ENCODE measurements at places on chromosomes 16 and 17.
A peak's percentile ranks its signal among the peaks of the same experiment; 100 is the strongest.

DNA sequence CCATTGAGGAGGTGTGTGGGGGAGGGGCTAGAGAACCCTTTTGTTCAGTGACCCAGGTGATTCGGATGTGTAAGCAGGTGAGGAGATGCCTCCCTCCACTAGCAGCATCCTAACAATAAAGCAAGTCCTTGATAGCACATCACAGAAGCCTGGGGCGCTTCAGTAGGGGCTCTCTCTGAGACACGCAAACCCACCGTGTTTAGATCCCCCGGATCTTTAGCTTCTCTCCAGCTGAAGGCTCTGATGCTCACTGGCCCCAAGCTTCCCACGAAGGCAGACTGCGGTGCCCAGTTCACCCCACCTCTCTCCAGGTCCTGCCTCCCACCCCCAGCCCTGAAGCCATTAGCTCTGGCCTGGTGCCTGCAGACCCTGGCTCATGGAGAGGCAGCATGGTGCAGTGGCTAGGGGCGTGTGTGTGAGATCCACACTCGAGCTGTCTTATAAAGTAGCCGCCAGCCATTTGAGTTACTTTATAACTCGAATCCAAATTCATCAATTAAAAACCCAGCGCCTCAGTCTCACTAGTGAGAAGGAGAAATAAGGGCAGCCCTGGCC lies 204.7 kb upstream of the TNRC6C start:
- DNase-seq = no peak

GRCh38 chr16:88527186-88527936 lies 42.8 kb upstream of the ZC3H18 start:
- peak; percentile 36 for DNase-seq

DNA sequence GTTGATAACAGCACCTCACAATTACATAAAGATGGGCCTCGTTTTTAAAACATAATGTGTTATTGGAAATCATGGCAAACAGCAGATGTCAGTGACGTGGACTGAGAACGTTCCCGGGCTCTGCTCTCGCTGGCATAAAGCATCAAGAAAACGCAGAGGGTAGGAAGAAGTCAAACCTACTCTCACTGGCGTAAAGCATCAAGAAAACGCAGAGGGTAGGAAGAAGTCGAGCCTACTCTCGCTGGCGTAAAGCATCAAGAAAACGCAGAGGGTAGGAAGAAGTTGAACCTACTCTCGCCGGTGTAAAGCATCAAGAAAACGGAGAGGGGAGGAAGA lies 110.6 kb downstream of the VPS53 start:
- no peak for DNase-seq

GRCh38 chr17:70136131-70136530 lies 33.2 kb upstream of the KCNJ2 start:
- DNase-seq = no peak

GRCh38 chr17:42653179-42654124 lies 5.6 kb upstream of the TUBG2 start:
- DNase-seq = no peak

GRCh38 chr17:43983515-43984411 lies 20.7 kb upstream of the NAGS start:
- no peak for DNase-seq

DNA sequence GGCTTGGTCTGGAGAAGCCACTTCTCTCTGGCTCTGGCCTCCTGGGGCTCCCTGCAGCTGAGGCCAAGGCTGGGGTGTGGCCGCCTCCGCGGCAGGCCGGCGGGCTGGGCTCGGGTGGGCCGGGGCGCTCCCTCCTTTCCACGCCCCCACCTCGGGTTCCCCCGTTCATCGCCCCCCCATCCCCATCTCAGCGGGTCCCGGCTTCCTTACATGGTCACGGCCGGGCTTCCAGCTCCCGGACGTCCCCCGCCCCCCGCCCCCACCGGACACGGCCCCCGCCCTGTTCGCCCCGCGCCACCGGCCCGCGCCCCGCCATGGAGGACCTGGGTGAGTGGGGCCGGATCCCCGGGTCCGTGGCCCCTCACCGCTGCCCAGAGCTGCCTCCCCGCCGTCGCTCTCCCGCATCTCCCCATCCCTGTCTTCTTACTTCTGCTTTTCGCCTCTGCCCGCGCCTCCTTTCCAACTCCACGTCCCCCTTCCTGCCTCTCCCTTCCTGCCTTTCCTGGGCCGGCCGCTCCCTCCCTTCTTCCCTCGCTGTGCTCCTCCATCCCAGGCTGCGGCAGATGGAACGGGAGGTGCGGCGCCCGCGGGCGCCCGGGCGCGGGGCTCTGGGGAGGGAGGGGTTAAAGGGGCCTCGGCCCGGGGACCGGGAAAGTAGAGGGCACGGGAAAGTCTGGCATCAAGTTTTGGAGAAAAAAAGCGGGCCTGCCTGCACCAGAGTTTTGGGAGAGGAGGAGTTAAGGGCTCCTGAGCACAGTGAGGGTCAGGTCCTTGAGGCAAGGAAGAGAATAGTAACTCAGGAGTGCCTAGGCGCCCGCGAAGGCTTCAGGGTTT lies at the start of gene TGFB1I1:
Gene TGFB1I1 (plus strand): TSS at position 278 of the 834 bp plus-strand sequence. CDS start 37 bp downstream, at position 315.
- DNase-seq = no peak

DNA sequence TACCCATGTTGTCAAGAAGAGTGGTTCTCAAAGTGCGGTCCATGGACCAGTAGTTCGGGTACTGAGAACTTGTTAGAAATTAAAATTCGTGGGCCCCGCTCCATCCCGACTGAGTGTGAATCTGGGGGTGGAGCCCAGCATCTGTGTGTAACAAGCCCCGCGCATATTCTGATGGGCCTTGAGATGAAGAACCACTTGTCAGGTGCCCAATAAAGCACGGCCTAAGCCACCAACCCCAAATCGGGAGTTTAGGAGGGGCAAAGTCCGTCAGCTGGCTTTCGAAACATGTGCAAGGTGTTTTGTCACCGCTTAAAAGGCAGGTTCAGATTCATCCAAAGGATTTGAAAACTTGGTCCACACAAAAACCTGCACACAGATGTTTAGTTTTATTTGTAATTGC lies 29.5 kb downstream of the PSMD12 start:
- no peak for DNase-seq

DNA sequence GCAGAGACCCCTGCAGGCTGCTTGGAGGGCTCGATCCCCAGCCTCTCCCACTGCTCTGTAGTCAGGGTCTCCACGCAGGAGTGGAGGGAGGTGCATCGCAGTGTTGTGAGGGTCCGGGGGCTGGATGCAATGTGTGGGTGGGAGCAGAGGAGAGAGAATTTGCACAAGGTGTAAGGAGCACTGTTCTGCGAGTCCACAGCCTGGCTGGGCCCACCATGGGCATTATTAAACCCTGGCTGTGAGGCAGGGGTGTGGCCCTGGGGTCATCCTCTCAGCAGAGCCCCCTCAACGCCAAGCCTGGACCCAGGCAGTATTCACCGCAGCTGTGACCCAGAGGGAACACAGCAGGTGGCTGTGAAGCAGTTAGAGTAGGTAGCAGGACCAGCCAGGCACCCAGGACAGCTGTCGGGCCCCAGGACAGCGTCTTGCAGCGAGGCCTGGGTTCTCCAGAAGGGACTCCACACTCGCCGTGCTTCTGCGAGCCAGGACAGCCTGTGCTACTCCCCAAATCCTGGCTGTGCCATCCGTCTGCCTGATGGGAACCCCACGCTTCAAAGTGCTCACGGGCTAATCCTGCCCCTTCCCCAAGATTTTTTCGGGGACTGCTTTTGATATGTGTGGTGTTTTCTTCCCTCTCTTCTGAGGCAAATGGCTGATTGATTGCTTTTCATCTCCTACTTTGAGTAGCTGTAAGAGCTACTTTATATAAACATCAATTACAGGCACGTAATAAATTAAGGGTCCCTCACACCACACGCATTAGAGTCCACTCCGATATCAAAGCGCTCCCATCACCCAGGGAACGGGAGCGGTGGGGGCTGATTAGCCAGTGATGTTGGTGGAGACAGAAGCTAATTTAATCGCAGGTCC lies 100.9 kb upstream of the GSE1 start:
- no peak for DNase-seq

DNA sequence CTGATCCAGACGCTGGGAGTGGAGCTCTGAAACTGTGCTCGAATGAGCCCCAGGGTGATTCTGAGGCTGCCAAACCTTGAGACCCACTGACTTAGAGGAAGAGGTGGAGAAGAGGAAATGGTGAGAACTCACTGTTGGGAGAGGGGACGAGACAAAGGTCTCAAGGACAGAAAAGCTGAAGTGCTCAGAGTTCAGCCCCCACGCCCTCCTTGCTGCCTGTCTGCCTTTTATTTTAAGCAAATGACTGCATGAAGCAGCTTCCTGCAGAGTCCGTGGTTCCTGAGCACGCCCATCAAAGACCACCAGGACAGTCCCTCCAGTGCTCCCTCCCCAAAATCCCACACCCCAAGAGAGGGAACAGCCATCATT lies 20.4 kb downstream of the COTL1 start:
- DNase-seq = no peak

GRCh38 chr17:42563543-42563942 lies 1.6 kb downstream of the COASY start:
- DNase-seq = no peak

DNA sequence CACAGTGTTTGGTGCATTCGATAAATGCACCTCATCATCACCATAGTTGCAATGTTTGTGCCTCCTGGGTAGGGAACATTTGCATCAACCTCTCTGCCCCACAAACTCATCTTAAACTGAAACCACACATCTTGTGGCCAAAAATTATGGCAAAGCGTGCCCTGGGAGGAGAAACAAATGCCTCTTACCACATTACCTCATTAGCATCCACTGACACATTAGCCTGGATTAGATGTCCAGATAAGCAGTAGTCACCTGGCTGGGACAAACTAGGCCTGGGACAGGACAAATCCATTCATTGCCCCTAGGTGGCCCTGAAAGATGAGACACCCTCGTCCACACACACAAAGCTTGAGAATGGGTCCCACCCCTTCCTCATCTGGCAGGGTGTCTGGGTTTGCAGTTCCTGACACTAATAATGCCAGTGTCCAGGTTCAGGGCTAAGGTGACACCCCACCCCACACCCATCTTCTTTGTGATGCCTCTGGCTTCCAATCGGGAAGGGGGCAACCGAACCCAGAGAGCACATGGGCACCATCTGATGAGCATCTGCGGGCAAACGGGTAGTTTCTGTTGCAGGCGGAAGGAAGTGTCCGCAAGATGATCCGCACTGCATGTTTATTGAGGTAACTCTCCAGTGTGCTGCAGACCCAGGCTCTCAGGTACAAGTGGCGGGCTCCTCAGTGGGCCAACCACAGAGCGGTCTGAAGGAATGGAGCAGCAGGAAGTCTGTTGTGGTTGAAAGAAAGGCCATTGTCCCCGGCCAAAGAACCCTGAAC lies 8.6 kb downstream of the XYLT1 start:
- DNase-seq = no peak

GRCh38 chr17:77741109-77741508 lies 217.4 kb upstream of the TNRC6C start:
- DNase-seq = peak; percentile 10

DNA sequence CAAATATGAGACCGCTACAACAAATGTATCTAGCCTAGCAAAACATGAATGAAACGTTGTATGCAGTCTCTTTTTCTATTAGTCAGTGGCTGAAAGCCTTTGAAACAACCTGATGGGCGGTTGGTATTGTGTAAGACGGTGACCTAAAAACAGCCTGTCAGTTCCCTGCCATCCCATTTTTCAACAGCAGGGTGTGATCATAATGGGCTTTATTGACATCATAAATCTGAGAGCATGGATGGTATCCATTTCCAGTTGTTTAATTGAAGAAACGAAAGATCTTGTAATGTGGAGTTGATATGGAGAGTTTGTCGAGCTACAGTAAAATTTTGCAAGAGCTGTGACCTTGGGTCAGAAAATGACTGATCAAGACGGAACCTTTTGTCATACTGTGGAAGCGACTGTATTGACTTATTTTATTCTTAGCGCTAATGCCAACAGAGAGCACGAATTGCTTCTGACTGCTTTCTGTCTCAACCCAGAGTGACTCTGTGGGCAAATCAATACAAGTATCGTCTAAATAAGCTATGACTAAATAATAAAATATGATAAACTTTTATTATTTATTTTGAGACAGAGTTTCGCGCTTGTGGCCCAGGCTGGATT lies 12.3 kb upstream of the MEIOB start:
- DNase-seq = no peak

- no peak for DNase-seq
Measured at GRCh38 chr16:67301080-67301782, 21.9 kb downstream of the PLEKHG4 start.

DNA sequence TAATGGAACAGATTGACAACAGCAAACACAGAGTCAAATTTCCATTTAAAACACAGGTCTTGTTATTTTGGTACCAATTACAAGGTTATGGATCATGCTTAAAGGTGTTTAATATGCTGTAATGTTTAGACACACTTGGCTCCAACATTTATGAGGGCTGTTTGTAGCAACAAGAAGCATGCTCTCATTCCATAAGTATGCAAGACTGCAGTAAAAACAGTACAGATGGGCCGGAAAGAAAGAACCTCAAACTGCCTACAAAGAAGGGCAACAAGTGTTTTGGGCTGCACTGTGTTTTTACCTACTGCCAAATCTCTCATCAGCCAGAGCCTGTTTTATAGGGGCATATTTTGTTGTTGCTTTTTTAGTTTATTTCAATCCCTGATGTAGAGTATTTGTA lies 100.5 kb upstream of the HS3ST3A1 start:
- DNase-seq = no peak

DNA sequence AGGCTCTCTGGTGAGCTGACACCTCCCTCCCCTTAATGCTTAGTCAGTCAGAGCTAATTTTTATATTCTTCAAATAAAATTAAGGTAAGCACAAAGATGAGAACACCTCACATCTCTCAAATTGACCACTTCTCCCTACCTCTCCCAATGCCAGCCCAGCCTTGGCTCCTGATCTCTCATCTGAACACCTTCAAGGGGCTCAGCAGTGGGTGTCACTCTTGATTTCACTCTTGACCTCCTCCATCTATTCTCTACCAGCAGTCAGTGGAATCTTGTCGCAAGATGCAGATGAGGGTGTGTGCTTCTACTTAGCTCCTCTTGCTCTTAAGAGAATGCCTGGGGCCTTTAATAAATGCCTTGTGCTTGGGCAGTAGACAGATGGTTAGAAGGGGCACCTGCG lies 309.0 kb upstream of the IRX3 start:
- DNase-seq = no peak

DNA sequence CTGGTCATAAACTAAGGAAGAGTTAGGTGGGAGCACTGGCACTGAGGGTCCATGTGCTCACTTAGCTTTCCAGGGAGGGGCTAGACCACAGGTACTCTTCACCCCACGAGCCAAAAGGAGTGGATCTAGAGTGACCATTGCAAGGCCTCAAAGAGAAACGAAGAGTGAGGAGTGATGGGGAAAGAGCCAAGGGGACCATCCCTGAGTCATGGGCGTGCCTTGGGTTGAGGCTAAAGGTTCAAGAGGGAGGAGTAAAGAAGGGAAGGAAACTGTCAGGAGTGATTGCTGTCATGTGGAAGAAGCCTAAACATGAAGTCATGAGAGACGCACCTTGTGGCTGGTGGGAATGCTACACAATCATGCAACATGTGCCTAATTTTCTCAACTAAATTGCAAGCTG lies 141.0 kb downstream of the CDH13 start:
- DNase-seq = no peak

GRCh38 chr16:15798671-15799070 lies 58.2 kb downstream of the MYH11 start:
- DNase-seq = no peak

Data from stimulated activated CD8-positive, alpha-beta memory T cell treated with anti-CD3 and anti-CD28 coated beads, Interleukin-12 subunit alpha, Interleukin-12 subunit beta, amount 100 ng/mL, for 1 hour (primary cell).